ENCODE measurements at places on chromosomes 5 and 9.
A peak's percentile ranks its signal among the peaks of the same experiment; 100 is the strongest.

- DNase-seq = no peak
Observed at GRCh38 chr9:122118343-122119165, 25.4 kb upstream of the TTLL11 start.

- DNase-seq = peak; percentile 16
Observed at GRCh38 chr9:137694962-137695875, 76.4 kb downstream of the EHMT1 start.

GRCh38 chr9:76136986-76137385, 246.5 kb downstream of the PCSK5 start:
- no peak for DNase-seq

DNA sequence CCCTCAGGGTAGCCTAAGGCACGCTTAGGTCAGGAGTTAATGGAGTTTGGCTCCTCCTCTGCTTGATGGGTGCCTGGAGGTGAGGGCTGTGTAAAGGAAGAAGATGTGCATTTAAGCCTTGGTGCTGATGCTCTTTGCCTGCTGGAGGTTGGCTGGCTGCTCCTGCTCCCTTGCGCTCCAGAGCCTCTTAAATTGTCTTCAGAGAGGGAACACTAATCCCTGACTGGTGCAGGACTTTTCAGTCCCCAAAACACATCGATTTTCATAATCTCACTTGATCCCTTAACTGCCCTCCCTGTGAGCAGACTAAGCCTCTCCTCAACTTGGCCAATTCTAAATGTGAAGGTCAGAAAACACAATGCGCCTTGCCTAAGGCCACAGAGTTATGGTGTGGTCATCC, 16.2 kb upstream of the TCOF1 start:
- DNase-seq = no peak

DNA sequence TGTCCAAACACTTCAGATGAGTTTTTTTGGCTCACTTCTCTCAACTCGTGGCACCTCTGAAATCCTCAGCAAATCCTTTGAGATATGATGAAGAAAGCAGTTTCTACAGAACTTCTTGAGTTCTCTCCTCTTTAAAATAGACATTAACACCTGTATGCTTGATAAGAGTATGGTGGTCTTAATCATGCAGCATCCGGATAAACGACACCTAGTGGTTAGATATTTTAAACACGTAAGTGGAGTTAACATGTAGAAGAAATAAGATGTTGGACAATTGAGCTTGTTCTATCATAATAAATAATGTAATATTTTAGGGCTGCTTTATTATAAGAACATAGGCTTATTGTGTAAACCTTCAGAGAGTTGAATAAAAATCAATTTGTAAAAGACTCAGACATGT, 324.8 kb downstream of the CYLC2 start:
- DNase-seq = no peak

DNA sequence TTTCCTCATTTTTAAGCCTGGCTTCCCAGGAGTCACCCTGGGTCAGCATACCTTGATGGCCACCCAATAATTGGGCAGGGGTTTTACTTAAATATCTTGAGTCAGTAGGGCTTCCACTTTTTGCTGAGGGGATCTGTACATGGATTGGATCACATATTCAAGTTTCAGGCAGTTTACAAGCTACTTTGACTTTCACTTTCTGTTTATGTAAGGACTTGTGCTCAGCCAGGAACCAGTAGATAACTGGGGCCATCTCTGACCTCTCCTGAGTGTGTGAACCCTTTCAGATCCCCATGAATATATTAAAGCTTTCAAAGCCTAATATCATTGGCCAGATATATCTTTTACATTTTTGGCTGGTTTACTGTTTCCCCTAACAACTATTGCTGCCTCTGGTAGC, 45.1 kb downstream of the SLCO6A1 start:
- no peak for DNase-seq
